ENCODE measurements at places on chromosomes 2 and 18. TPM values are rescaled to one million over a fixed set of nuclear protein-coding genes. Genes with fewer than 3 reads are reported as not detected.

DNA sequence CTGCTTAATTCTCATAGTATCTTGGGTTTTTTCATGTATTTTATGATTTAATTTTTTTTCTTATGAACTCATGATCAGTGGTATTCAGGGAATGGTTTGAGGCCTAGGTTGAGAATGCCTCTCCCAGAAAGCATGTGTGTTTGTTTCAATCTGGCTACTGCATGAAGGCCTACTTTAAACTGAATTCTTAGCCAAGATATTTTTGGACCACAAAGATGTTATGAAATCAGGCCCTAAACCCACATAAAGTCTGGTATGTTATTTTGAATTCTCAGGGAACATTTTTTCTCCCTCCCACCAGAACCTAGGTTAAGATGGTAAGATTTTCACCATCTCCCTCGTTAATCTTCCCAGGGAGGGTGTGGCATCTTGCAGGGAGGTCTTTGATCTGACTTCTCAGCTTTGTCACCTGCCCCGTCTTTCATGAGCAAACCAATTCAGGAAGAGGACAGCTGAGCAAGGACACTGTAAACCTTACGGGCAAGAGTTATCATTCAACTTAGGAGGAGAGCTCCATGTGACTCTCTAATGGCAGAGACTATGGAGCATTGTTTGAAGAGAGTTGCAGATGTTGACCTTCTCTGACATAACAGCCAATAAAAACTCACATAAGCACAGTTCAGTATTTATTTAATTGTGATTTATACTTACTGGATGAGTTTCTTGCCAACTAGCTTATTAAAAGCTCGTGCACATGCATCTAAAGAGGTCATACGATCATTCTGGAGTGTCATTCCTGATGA lies 21.3 kb upstream of the ACKR3 start:
- DNase-seq, result no peak

DNA sequence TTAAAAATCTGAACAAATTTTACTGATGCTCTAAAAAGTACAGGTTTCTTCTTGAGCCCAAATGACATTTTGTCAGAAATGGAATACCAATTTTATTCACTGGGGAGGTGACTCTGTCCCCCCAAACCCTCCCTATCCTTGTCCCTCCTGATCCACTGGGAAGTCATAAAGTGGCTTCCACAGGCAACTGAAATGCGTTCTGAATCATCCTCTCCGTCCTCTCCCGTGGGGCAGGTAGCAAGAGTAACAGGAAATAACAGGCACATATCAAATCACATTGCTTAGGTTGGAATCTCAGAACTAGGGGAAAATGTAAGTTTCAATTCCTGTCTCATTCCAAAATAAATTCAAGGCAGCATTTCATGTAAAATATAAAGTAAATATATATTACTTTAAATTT lies 44.5 kb downstream of the MYL12B start:
- DNase-seq, result no peak

GRCh38 chr2:74882299-74882687 lies 48.4 kb downstream of the HK2 start:
- no peak for DNase-seq

DNA sequence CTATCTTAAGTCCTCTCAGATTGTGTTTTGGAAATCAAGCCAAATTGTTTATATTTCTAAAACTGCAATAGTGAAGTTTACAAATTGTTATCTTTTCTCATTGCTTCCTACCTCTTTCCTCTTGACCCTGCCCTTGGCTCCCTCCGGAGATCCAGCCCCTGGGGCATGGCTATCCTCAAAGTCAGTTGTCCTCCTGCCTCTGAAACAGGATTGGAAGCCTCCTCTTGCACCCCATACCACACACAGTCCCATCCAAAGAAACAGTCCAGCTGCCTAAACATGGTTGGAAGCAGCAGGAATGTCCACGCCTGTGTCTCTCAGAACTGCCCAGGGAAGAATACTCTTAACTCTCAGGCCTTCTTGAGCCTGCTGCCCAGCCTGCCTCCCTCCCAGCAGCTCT lies 30.1 kb upstream of the COL6A3 start:
- DNase-seq, result no peak

GRCh38 chr2:74043345-74044329 lies 58.9 kb downstream of the TET3 start:
- no peak for DNase-seq

GRCh38 chr2:23926290-23926749 lies 603 bp downstream of the ATAD2B start:
- no peak for DNase-seq

DNA sequence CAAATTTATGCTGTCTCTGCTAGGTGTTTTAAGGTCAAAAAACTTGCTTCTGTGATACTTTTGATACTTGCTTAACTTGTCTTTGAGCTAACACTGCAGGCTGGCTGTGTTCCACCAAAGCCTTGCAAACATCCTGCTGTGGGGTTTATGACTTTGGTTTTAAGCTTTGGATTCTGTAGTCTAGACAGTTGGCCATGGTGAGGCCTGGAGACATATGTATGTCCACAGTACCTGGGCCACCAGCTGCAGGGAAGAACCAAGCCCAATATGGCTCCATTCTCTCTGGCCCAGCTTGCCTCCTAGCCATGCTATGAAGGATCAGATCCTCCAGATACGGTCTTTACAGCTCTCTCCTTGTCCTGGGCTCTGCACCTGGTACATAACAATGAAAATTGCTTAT lies 113.9 kb downstream of the INO80D start:
- DNase-seq, result no peak

The ASAP2 gene
- total RNA-seq, result 24.0 TPM

The NAT8 gene
- total RNA-seq, result not detected

The PSMD14 gene
- 41.1 TPM for total RNA-seq

The ROCK1 gene
- 102 TPM for total RNA-seq

Measured in esophagus muscularis mucosa (tissue), 4 donors.